Kidney epithelial cell (primary cell): ENCODE measurements at places on chromosomes 16 and 17. TPM values are rescaled to one million over a fixed set of nuclear protein-coding genes. Genes with fewer than 3 reads are reported as not detected.
A peak's percentile ranks its signal among the peaks of the same experiment; 100 is the strongest.

- peak; percentile 60 for DNase-seq
Observed at GRCh38 chr17:31564883-31565301, 173.4 kb downstream of the RAB11FIP4 start.

GRCh38 chr17:58611331-58611730, 80.5 kb downstream of the TEX14 start:
- no peak for DNase-seq

DNA sequence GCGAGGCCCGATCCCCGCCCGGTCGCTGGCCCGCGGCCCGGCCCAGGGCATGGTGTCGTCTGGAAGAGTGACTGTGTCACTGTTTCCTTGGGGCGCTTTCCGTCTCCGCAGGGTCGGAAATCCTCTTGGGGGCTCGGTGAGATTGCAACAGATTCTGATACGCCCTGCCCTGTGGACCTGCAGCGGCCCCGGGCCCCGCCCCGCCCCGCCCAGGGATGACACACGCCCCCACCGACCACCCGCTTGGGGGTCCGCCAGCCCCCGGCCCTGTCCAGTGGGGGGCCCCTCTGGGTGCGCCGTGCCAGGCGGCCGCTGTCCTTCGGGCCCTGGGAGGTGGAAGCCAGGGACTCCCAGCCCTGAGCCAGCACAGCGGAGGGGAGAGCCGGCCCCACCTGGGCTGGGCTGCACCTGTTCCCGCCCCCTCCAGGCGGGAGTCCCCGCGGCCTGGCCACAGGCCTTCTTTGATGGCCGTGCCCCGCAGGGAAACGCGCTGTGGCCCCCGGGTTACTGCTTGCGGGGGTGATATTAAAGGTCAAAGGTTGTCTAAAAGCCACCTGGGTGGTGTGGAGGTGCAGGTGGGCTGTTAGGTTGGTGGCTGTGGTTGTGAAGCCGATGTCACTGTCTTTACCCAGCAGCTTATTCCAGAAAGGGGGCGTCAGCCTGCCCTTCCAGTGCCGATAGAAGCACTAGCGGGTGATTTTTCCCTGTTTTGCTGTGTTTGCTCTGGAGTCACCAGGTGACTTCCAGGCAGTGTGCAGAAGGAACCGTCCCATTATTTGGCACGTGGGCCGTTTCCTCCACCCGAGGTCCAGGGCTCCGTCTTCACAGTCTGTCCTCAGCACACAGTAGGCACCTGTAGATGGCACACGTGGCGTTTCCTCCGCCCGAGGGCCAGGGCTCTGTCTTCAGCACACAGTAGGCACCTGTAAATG, 752 bp downstream of the TBC1D24 start:
- DNase-seq = no peak

DNA sequence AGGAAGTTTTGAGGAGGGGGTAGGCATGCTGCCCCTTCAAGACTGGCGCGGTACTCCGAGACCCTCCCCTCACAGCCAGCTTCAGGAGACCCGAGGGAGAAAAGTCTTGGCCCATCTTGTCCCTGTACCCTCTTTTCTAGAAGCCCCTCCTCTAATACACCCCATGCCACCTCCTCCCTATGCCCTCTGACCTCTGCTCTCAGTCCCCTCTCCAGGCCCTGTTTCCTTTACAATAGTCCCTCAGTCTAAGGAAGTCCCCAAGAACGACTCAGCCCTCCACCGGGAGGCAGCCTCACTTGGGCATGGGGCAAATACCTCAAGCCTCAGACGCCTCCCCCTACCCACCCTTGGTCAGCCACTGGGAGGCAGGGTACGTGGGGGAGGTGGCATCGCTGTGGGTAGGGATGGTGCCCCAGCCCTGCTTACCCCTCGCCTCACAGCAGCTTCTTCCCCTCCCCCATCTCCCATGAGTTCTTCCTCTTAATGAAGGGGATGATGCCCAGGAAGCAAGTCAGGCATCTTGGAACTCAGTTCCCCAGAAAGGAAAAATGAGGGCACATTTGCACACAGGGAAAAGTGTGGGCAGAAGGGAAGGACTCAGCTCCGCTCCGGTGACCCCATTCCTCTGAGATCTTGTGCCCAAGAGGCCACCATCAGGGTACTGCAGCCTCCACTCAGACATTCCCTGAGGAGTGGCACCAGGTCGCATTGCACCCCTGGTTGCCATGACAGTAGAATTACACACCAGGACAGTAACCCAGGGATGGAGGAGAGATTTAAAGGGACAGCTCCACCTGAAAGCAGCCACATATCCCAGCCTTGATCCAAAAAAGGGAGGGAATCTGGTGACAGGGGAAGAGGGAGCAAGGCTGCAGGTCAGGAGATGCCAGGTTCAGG, 6.2 kb downstream of the MPP2 start:
- DNase-seq = no peak

GRCh38 chr17:72372185-72372584, 251.4 kb downstream of the SOX9 start:
- DNase-seq = no peak

ABCA9 gene
- total RNA-seq = 0.07 and 0.08 TPM in 2 replicates
